ENCODE measurements at places on chromosomes 7 and 10.

GRCh38 chr7:18831419-18831818 is 286.0 kb downstream of the TWIST1 start:
- DNase-seq = no peak

- DNase-seq = no peak
Measured at GRCh38 chr7:47614450-47614849, 32.5 kb upstream of the TNS3 start.

DNA sequence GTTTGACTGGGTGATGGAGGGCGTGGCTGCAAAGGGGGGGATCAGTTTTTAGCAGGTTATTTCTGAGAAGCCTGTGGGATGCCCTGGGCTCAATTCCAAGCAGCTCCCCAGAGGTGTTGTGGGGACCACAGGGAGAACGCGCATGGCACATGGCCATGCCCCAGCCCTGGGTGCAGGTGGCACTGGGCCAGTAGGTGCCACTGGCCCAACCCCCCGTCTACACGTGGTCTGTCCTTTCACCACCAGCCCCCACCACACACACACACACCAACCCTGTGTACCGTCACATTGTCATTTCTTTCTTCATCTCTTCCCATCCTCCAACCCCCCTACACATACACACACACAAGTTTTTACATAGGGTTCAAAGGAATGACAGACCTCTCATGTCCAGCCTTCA is 115.1 kb upstream of the STK17A start:
- DNase-seq = no peak

DNA sequence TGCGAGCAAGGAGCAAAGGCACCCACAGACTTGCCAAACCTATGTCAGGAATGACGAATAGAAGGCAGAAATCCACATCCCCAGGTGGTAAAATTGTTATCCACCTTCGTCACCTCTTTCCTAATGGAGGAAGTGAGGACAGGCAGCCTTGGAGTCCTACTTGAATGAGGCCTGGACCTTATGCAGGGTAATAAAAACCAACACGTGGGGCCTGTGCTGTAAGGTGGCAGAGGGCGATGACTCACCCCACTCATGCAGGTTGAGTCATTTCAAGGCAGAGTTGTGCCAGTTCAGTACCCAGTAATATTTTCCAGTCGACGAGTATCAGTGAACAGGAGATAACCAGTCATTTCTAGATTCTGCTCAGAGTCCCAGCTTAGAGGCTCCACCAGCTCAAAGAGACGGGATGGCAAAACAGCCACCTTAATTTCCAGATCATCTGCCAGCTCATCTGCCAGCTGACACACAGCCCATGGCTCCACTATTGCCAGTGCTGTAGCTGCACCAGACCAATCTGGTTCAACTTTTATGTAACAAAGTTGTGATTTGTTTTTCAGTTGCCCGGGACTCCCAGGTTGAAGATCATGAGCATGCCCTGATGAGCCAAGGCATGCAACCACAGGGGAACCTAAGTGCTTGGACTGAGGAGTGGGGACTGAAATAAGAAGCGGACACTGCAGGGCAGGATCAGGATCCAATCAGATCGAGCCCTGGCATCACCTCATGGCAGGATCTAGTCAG is 176.2 kb upstream of the ITGB1 start:
- DNase-seq = no peak

- DNase-seq = no peak
Measured at GRCh38 chr7:35380739-35381224, 126.9 kb upstream of the TBX20 start.

DNA sequence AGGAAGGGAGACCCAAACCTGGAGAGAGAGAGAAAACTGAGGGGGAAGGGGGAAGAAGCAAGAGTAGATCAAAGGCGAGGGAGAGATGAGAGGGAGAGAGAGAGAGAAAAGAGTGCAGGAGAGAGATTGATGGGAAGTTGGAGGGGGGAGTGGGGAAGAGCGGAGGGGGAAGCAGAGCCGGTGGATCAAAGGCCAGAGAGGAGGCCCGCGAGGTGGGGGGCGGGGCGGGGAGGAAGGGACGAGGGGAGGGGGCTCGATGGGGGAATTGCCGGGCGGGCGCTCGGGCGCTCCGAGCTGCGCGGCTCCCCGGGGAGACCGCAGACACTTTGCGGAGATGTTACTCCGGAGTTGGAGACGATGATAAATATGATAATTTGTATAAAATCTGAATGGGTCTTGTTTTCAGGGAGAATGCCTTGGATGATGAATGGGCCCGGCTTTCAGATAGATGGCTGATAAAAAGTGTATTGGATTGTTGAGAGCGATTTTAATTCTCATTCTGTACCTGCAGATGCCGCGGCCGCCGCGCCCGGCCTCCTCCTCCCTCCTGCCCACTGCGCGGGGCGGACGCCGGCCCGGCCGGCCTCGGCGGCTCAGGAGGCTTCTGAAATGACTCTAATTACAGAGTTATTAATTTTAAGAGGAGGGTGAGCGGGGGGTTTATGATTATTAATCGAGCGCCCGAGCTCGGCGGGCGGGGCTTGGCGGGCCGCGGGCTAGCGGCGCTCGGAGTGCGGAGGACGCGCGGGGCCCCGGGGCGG is 21.4 kb upstream of the PAX2 start:
- DNase-seq = no peak

DNA sequence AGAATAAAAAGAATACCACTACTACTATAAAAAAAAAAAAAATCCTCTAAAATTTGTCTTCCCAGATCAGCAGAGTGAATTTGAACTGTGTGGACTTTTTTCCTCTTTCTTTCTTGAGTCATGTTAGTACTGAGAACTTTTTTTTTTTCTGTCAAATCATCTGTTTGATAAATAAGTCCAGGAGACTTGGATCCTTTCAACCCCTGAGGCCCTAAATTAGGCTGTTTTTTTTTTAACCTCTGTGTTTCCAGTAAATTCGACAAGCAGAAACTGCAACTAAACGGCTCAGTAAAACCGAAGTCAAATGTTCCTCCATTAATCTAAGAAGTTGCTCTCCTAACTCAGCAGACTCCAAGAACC is 2.7 kb downstream of the MAP3K8 start:
- no peak for DNase-seq

GRCh38 chr7:49166441-49166840 is 242.1 kb downstream of the CDC14C start:
- no peak for DNase-seq

- DNase-seq = no peak
Measured at GRCh38 chr7:114986190-114987180, 64.6 kb downstream of the MDFIC start.

- no peak for DNase-seq
Measured at GRCh38 chr7:91407942-91408341, 143.7 kb downstream of the FZD1 start.

DNA sequence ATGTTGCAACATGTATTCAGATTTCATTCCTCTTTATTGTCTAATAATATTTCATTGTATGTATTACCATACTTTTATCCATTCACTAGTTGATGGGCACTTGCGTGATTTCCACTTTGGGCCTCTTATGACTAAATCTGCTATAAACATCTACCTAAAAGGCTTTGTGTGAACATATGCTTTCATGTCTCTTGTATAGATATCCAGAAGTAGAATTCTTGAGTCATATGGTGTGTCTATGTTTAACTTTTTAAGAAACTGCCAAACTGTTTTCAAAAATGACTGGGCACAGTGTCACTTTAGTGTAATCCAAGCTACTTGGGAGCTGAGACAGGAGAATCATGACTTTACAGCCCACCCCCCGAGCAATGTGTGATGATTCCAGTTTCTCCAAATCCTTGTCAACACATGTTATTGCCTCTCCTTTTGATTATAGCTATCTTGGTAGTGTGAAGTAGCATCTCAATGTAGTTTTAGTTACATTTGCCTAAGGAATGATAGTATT is 618.9 kb upstream of the C7orf33 start:
- DNase-seq = no peak

GRCh38 chr7:132646052-132646451 is 69.8 kb upstream of the PLXNA4 start:
- no peak for DNase-seq

GRCh38 chr7:124667312-124668153 is 98.1 kb downstream of the GPR37 start:
- DNase-seq = no peak

DNA sequence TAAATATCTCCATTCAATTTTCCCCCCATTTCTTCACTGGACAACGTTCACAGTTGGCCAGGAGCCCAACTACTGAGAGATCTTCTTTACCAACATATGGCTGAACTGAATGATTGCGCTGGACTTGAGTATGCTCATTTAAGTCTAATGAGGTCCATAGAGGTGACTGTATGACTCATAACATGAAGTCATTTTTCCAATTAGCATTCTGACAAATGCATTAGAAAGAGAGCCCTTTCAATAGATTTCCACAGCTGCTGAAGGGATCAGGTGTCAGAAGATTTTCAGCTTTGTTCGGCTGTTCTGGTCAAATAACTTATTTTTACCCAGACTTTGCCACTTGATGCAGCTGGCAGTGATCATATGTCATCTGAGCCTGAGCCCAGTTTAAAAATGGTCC is 438.0 kb downstream of the ETV1 start:
- DNase-seq = no peak

- DNase-seq = no peak
Measured at GRCh38 chr7:142803901-142804300, 33.1 kb downstream of the PRSS2 start.

GRCh38 chr7:102012941-102013461 is 195.6 kb downstream of the CUX1 start:
- no peak for DNase-seq

- no peak for DNase-seq
Measured at GRCh38 chr7:69814421-69814962, 216.2 kb downstream of the AUTS2 start.

- no peak for DNase-seq
Measured at GRCh38 chr10:3701491-3701890, 83.5 kb downstream of the KLF6 start.

DNA sequence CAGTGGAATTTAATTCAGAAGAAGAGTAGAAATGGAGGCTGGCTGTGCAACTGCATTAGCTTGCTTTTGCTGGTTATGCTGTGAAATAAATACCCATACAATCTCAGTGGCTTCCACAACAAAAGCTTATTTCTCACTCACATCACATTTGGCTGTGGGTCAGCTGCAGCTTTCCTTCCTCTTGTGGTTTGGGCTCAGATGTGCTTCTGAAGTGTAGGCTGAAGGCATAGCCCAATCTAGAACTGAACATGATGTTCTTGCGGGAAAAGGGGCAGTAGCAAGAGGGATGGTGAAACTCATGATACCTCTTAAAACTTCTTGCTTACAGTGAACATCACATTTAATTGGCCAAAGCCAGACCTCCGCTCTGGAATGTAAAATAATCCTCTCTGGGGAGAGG is 119.9 kb downstream of the HECW1 start:
- DNase-seq = no peak

GRCh38 chr10:130635528-130635927 is 499.3 kb downstream of the GLRX3 start:
- DNase-seq = no peak

DNA sequence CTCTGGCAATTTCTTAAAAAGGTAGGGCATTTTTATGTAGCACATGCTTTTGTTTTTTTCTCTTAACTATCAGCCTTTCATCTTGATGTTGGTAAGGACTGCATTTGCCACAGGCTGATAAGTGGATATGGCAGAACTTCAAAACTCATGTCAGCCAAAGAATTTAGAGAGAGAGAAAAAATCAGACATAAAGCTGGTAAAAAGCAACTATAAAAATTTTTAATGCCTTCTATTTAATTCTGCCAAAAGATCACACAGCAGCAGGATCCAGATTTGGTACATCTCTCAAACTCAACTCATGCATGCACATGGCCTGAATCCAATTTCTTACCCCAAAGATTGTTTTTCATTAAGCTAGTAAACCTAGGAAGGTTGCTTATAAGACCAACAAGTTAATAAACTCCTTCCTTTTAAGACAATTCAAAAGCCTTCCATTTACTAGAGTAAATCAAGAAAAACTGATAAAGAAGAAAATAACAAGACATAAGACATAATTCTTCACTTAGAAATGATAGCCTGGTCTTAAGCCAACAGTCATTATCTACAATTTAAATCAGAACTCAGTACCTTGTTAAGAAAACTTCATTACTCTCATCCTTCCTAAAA is 69.3 kb downstream of the GLI3 start:
- no peak for DNase-seq

DNA sequence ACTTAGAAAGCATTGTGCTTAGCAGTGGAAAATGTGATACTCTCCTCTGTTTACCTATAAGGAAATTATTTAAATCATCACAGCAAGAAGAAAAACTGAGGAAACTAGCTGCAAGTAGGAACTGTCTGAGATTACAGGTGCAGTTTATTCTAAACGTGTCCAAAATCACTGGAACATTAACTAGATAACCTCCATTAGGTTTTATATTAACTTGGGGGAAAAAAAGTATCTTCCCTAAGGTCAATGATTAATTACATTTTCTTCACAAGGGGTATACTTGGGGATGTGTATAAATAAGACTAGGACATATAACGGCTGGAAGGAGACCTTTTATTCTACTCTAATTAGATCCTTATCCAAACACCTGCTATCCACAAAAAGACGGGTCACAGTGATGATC is 3.7 kb downstream of the GOT1 start:
- DNase-seq = no peak

DNA sequence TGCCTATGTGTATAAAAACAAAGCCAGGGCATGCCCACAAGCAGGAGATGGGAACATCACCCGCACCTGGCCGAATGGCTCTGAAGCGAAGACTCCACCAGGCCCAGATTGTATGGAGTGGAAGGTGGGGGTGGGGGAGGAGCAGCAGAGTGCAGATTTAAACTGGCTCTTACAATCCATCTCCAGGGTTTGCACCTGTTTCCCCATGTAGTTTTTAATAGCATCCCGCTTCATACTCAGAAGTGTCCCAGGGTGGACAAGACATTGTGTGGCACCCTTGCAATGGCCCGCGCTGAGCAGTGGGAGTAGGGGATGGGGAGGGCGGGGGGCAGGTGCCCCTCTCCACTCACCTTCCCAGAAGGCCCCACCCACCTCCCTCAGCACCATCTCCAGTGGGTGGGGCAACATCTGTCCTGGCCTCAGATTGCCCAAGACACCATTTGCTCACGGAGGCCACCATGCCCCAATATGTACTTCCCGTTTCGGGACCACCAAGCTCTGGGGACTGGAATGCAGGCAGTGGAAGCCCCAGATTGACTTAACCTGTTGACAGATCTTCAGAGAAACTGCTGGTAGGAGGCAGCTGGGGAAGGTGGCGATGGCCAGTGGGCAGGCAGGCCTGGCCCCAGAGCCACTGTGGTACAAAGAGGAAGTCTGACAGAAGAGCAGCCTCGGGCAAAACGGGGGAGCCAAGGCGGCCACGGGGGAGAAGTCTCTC is 23.0 kb downstream of the VSIR start:
- DNase-seq = no peak

- DNase-seq = no peak
Measured at GRCh38 chr10:33065111-33065510, 107.1 kb upstream of the ITGB1 start.

Data from activated gamma-delta T cell (primary cell).